ENCODE measurements at places on chromosomes 3 and 15.
A peak's percentile ranks its signal among the peaks of the same experiment; 100 is the strongest.

GRCh38 chr3:150303768-150304167, 104.3 kb upstream of the TSC22D2 start:
- DNase-seq, result no peak

- no peak for DNase-seq
Observed at GRCh38 chr3:190645932-190646460, 132.1 kb downstream of the IL1RAP start.

- DNase-seq, result no peak
Observed at GRCh38 chr15:58014040-58014439, 51.5 kb downstream of the ALDH1A2 start.

- peak; percentile 18 for DNase-seq
Observed at GRCh38 chr3:40207796-40208195, 101.7 kb upstream of the EIF1B start.

GRCh38 chr3:110589341-110589740, 482.3 kb upstream of the NECTIN3 start:
- DNase-seq, result no peak

- DNase-seq, result no peak
Observed at GRCh38 chr3:111237946-111238345, 166.3 kb downstream of the NECTIN3 start.

GRCh38 chr15:68699881-68700454, 120.7 kb downstream of the ANP32A start:
- DNase-seq, result no peak

- no peak for DNase-seq
Observed at GRCh38 chr3:154783521-154783931, 296.6 kb upstream of the MME start.

All from HS-5 (cell line).